ENCODE measurements at places on chromosomes 6 and 20.

DNA sequence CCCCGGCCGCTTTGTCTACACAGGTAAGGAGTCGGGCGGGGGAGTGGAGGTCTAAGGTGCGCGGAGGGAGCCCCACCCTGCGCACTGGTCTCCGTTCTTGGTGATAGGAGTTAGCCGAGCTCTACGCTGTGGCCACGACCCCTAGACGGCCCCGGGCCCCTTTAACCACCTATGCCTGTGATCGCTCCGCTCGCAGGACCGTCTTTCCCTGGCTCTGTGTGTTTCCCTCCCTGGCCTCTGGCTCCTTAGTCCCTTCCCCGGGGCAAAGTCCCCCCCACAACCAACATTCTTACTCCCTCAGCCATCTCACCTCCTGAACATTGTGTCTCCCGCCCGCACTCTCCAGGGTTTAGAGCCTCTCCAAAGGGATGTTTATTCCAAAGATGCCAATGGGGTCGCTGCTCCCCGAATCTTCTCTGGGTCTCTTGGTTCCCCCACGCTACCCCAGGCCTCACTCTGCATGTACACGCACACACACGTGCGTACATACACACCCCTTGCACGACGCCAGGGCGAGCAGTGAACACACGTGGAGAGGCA, 50.4 kb downstream of the CPXM1 start:
- DNase-seq = no peak

DNA sequence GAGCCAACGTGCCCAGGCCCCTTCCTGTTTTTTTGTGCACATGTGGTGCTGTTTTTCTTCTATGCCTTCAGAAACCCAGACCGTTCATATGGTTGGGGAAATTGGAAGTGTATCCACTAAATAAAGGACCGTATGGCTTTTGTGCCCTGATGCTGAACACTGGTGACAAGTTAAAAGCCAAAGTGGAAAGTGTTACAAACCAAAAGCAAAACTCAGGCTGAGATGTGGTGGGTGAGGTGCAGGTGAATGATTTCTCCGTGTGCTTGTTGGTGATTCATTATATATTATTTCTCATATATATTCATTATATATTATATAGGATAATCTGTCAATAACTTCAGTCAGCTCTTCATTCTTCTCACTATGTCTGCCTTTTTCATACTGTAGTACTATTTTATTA, 148.6 kb downstream of the SOBP start:
- no peak for DNase-seq

DNA sequence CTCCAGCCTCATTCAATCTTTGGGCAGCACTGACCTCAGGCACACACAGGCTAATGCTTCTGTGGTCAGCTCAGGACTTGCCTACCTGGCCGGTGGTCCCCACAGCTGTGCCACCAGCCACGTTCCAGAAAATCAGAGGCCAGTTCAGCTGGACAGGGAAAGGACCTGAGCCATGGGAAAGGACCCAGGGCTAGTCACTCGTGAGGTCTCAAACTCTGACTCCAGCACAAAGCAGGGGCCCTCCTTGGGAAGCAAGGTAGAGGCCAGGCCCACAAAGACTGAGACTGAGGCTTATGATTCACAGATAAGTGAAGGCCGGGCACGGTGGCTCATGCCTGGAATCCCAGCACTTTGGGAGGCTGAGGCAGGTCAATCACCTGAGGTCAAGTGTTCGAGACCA, 22.4 kb upstream of the HELZ2 start:
- no peak for DNase-seq

GRCh38 chr6:159178847-159179246, 9.6 kb downstream of the FNDC1 start:
- no peak for DNase-seq

- no peak for DNase-seq
Observed at GRCh38 chr6:169244684-169245383, 8.8 kb downstream of the THBS2 start.

- DNase-seq = no peak
Observed at GRCh38 chr6:165889636-165890403, 226.8 kb upstream of the PDE10A start.

DNA sequence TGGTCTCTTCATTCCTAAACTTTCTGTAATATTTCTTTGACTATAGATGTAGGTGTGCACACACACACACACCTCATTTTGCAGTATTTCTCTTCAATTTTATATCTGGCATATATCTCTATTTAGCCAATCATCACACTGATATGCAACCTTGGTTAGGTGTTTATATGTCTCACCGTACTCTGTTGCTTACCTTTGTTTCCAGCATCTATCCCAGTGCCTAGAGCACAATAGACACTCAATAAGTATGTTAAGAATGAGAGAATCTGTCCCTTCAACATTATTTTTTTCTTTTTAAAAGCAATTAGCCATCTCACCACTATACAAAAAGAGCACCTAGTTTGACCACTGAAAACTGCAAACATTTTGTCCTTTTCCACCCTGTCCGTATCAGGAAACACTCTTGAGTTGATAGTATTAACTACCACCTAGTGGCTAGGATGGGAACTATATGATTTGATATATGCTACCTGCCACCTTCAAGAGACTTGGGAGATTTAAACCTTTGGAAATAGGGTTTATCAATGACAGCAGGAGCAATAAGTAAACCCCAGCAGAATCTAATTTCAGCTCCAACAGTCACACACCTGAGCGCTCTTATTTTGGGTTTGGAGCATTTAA, 48.7 kb upstream of the RSPO3 start:
- no peak for DNase-seq

DNA sequence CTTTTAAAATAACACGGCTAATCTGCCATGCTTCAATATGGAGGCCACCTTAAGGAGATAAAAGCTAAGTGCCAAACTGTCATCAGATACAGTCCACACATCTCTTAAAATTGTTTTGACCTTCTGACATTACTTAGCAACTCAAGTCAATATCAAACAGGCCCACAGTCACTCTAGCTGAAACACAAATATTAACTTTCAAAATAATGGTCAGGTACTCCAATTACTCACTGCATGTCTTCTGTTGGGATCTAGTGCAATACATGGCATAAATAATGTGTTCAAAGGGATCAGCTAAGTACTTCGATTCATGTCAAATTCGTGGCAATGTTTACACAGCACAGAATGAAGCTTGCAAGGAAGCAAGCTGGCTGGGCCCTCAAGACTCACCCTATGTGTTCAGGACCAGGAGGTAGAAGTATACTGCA, 133.9 kb upstream of the BEND6 start:
- DNase-seq = no peak

- DNase-seq = no peak
Observed at GRCh38 chr6:18820725-18821124, 433.6 kb downstream of the RNF144B start.

DNA sequence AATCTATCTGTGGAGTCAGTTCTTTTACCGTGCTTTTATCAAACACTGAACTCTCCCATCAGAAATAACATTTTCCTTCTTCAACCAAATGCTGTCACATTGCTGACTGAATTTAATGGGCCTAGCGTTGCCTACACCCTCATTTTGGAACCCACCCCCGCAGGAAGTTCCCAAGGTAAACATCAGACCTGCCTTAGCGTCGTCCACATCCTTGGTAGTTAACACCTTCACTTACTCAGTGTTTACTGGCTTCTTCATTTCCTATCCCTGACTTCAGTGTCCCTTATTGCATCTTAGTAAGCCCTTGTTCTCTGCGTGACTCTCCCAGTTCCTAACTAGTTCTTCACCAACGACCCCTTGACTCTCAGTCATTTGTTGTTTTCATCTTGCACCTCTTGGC, 491.4 kb upstream of the SOX4 start:
- no peak for DNase-seq

DNA sequence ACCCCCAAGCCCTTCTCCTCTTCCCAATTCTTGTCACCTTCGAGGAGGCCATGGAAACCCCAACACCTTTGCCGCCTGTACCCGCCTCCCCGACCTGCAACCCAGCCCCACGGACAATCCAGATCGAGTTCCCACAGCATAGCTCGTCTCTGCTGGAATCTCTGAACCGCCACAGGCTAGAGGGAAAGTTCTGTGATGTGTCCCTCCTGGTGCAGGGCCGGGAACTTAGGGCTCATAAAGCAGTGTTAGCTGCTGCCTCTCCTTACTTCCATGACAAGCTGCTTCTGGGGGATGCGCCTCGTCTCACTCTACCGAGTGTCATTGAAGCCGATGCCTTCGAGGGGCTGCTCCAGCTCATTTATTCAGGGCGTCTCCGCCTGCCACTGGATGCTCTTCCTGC, 675 bp downstream of the ZBTB9 start:
- no peak for DNase-seq

DNA sequence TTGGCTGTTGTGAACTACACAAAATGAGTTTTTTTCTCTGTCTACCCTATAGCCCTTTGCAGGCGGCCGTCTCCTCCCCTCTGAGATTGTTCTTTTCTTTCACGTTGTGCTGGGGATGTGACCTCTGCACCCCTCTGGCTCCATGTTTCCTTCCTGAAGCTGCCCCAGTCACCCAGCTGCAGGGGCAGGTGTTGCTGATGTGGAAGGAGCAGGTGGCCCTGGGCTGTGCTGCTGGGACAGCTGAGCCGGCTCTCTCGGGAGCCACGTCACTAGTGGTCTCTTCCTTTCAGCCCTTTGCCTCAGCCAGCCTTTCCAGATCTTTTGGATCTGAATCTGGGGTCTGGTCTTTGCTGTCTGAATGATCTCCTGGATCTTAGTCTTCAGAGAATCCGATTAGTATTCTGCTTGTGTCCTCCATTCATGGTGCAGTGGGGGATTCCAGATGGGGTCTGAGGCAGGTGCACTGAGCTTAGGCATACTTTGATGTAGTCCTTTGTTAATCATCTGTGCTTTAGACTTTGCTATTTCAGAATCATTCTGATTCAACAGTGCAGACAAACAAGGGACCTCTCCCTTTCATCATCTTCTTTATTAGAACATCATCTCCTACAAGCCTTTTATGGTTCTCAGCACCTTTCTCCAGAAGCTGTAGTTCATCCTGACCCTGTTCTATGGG, 31.4 kb downstream of the TMEM181 start:
- DNase-seq = no peak

DNA sequence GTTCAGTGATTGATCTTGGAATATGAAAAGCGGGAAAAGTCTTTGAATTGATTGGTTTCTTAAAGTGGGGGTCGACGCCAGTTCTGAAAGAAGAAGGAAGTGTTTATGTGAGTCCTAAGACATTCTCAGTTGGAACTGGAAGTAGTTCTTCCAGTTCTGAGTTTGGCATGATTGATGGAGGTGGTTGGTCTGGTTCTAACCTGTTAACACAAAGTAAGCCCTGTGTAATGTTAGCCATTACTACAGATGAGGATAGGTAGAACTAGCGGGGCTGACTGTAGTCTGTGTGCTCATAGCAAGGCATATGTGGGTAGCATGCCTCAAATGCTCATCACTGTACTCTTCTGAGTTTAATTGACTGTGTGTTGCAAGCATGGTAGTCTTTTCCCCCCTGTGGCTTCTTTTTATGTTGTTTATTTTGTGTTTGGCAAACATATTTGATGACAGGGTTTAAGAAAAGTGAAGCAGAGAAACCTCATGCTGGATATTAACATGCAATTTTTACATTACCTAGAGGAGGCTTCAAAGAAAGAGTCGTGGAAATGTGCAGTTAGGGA, 24.9 kb downstream of the CITED2 start:
- DNase-seq = no peak

DNA sequence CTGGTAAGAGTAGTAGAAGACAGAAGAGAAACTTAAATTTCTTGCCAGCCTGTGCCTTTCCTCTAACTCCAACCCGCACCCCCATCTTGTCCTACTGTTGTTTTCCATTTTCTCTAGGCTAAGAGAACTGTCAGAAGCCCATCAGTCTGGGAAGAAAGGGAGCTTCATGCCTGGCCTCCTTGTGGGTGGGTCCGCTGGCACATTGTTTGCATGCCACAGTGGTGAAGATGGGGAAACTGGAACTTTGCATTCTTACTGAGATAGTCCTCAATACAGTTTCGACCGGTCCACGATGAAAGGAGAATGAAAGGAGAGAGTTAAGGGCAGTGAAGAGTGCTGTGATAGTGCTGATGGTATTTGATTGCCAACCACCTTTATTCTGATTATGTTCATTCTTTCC, 103.1 kb downstream of the TCP11 start:
- DNase-seq = no peak

DNA sequence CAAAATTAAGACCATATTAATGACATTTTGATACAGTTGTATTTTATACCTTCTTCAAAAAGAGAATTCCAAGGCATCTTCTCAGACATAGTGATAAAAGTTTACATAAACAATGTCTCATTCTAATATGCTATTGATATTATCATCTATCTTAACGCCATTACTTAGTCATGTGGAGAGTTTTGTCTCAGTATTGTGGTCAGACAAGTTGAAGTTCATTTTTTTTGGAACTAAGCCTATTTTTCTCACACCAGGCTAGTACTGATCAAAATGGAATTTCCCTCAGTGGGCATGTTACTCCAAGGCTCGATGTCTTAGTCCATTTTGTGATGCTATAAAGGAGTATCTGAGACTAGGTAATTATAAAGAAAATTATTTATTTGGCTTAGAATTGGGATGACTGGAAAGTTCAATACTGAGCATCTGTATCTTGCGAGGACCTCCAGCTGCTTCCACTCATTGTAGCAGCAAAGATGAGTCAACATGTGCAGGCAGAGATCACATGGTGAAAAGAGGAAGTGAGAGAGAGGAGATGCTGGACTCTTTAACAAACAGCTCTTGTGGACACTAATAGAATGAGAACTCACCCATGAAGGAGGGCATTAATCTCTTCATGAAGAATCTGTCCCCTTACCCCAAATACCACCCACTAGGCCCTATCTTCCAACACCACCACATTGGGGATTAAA, 825.5 kb upstream of the MANEA start:
- no peak for DNase-seq

DNA sequence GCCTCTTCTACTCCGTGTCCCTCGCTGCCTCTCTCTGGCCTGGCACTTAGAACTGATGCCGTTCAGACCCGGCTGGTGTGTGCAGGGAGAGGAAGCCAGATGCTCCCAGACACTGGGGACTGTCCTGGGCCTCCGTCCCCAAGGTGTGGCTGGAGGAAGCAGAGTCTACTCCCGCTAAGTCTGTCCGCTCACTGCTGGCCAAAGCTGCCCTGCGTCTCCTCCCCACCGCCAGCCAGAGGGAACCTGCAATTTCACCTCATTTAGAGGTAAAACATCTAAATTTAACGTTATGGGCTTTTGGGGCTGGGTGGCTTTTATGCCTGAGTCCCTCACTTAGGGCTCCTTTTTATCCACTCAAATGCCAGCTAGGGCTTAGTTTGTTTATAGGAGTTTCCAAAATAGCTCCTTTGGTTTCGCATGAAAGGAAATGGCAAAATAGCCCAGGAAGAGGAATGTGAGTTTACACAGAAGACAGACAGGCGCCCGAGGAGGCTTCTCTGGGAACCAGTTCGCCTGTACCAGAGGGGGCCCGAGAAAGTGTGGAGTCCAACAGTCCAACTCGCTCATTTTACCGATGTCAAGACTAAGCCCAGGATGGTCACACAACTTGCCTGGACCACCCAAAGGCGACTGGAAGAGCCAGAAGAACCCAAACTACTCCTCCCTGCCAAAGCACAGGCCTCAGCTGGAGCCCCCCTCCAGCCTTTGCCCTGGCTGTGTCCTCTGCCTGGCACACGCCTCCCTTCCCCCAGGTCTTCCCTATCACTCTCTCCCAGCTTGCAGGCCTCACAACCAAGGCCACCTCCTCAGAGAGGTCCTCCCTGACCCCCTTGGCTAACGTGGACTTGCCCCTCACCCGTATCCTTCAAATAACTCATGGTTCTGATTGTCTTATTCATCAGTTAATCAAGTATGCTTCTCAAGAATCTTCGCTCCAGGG, 54.5 kb downstream of the RIPOR3 start:
- no peak for DNase-seq

All from activated naive CD4-positive, alpha-beta T cell (primary cell).